ENCODE measurements at places on chromosomes 4 and X.

- no peak for DNase-seq
These were observed 25.2 kb upstream of the NPFFR2 start for GRCh38 chr4:72006586-72006985.

- DNase-seq = no peak
These were observed 7.0 kb downstream of the C4orf50 start for GRCh38 chr4:6011271-6011671.

DNA sequence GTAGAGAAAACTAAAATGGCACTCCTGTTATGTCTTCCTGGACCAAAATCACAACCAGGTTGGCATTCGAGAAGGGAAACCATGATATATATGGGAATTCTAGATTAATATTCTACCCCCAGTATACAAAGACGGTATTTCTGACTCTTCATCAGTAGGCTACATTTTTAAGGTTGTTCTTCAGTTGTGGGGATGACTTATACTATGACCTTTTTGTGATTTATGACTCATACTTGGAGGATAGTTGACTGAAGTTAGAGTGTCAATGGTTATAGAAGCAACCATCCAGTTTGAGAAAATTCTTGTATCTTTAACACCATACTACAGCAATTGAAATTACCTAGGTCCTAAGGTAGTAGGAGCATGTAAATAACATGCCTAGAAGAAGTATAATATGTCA is 49.8 kb upstream of the CYSLTR1 start:
- DNase-seq = no peak

DNA sequence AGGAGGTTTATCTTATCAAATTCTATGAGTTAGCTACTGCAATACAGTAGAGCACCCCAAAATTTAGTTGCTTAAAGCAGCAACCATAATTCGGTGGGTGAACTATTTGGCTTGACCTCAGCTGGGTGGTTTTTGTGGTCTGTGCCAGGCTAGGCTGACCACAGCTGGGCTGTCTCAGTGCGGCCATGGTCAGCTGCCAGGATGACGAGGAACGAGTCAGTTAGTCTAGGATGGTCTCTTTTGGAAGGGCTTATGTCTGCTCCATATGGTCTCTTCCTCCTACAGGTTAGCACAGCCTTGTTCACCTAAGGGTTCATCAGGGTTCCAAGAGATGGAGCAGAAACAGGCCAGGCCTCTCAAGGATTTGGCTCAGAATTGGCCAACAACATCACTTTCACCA is 210.4 kb downstream of the PALLD start:
- no peak for DNase-seq

DNA sequence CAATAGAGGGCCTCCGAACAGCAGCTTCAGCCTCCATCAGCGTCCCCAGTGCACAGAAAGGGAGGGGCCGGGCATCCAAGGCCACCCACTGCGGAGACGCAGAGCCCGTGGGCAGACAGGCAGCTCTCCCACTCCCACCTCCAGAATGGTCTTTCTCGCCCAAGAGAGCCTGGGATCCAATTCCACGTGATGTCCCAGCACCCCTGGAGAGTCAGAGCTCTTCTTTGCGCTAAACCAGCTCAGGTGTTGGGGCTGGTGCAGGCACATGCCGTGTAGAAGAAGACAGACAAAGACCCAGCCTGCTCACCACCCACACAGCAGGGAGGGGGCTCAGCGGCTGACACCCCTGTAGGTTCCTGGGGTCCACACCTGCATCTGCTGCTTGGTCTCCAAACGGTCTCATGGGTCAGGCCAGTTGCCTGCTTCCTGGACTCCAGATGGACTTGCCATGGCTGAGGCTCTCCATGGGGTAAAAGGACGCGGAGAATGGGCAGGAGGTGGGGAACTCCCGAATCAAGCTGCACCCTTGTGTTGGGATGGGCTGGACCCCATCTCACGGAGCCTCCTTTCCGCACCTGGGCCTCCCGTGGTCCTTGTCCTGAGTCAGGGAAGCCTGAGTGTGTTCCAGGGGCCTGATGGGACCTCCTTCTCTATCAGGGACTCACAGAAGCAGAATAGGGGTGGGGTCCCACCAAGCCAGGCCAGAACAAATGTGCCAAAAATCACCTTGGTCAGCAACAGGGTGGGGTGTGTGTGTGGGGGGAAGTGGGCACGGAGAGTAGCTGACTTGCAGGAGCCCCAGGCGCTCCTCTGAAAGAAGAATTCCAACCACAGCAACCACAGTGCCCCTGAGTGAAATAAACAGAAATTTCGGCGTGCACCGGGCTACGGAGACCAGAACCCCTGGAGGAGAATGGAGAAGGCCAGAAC is 11.6 kb upstream of the ASMTL start:
- DNase-seq = no peak

DNA sequence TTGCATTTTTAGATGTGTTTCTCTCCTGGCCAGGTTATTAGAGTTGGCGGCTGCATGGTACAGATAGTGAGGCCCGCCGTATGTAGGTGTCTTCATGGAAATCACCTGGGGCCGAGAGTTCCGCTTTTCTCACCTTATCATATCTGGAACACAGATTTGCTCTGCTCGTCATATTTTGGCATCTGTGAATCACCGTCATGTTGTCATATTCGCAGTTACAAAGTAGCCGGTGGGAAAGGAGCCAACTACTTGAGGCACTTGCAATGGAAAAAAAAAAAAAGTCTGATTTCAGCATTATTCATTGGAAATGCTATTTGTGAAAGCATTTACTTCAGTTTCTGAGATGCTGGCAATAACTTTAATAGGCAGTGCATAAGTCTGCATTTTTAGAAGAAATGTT is 1715.2 kb upstream of the TENM3 start:
- no peak for DNase-seq

DNA sequence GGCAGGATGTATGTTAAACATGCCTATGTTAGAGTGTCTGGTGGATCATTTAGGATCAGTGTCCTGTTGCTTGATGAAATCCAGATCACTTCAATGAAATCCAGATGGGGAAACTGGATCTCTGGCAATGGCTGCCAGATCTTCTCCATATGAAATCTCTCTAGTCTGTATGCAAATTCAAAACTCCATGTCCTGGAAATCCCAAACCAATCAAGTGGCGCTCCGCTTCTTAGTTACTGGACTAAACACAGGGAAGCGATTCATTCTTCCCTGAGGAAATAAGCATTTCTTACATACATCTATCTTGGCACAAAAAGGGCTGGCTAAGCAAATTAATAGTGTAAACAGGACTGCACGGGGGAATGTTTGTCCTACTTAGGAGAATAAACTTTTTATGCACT is 94.9 kb downstream of the HDAC8 start:
- DNase-seq = no peak
